CD8-positive, alpha-beta memory T cell (primary cell): ENCODE measurements at places on chromosomes 7 and 10. TPM values are rescaled to one million over a fixed set of nuclear protein-coding genes. Genes with fewer than 3 reads are reported as not detected.

The CCDC71L gene
- 6.7 TPM for polyA plus RNA-seq

The CRYGN gene
- 0.41 TPM for polyA plus RNA-seq

The CPED1 gene
- polyA plus RNA-seq, result not detected

The CLCN1 gene
- polyA plus RNA-seq, result not detected

The FBH1 gene
- 82.2 TPM for polyA plus RNA-seq

The CHST12 gene
- 63.0 TPM for polyA plus RNA-seq

The NUDCD3 gene
- 72.0 TPM for polyA plus RNA-seq

The PIK3AP1 gene
- polyA plus RNA-seq, result 37.0 TPM

The SLC26A5 gene
- not detected for polyA plus RNA-seq

The JCAD gene
- not detected for polyA plus RNA-seq
